ENCODE measurements at places on chromosomes 7 and 10.
A peak's percentile ranks its signal among the peaks of the same experiment; 100 is the strongest.

DNA sequence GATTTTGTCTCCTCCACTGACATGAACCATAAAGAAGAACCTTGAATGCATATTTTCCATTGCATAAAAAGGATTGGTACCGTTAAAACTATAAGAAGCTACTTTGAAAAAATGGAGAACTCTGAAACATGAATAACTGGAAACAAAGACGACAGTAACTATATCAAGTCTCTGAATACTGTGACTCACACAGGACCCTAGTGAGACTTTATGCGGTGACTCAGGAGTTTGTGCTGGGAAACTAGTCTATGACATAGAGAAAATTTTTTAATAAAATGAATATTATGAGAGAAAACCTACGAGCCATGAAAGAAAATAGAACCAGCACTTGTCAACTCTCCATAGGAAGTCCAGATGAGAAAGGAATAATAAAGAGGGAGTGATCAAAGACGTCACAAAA is 339.9 kb upstream of the ADARB2 start:
- no peak for DNase-seq

DNA sequence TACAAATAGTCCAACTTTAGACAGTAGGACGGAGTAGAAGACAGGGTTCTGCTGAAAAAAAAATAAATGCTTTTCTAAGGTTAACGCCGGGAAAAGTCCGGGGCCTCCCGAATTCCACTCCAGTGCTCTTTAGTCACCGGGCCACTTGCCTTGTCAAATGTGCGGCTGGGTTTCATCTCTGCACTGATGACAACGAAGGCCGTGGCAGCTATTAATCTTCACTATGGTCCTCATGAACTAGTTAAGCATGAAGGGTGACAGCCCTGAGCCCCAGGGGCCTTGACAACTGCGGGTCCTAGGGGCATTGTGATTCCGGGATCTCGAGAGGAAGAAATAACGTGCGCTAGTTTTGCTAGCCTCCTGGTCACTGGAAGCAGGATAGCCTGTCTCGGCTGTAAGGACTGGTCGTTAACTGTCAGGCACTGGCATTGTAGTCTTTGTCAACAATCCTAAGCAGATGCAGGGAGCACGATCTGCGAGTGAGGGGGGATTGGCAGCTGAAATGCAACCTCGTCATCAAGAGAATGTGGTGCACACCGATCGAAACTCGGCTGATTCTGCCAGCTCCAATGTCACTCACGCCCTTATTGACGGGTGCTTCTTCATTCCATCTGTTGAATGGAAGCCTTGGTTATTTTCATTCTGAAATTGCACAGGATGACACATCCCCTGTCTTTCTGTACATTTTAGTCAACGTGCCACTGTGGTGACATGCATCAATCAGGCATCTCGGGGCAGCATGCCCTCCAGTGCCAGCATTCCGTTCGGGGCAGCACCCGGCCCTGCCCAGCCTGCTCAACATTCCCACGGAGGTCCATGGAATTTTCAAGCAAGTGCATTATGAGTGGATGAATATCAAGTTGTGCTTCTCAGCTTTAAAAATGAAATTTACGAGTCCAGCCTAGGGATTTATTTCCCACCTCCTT is 51.6 kb upstream of the MGMT start:
- no peak for DNase-seq

GRCh38 chr7:103573479-103574058 is 127.6 kb upstream of the SLC26A5 start:
- DNase-seq, result no peak

DNA sequence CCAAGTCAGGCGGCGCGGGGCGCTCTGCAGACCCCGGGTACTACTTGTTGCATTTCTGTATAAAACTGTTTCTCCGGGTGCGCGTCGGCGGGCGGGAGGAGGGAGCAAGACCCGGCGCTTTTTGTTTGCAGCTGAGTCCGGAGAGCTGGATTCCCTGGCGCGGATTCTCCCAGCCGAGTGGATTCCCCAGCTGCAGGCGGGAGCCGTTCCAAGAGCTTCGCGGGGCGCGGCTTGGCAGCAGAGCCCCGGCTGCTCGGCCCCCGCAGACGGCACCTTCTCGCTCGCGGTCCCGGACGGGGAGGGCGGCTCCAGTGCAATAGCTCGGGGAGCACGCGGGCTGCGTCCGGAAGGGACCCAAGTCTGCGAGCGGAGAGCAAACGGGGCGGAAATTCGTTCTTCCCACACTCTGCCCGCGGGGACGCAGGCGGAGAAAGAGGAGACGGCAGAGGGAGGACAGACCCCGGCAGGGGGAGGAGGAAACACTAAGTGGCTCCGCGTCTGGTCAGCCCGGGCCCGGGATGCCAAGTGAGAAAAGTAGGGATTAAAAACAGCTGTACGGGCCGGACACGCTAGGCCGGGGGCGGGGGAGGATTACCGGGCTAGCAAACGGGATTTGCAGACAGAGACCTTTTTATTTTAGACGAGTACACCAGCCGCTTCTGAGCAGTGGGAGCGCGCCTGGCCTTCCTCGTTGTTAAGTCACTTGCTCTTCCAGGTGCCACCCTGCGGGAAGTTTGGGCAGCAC is at the start of gene TRIL:
Gene TRIL, minus strand, starts transcription at position 96 of the 745 bp plus-strand sequence. CDS start 284 bp downstream, outside the sequence.
- DNase-seq, result no peak

DNA sequence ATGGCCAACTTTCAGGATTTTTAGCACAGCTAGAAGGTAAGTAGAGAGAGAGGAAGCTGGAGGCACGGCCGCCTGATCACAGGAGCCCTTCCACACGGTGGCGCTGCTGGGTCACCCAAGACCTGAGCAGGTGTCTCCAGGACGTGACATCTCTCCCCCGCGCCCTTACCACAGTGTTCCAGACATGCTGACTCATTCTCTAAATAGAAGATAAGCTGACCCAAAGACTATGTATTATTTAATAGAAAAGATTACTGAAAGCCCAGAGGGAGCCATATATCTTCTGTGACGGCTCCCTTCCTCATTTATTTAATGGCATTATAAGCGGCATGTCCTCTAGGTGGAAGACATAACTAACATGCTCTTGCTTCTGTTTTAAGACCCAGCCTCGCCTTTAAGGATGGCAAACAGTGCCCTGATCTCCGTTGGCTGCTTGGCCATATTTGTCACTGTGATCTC is 26.0 kb upstream of the MALSU1 start:
- peak; percentile 96 for DNase-seq

GRCh38 chr7:584122-584465 is 64.4 kb upstream of the PDGFA start:
- DNase-seq, result no peak

- DNase-seq, result no peak
These were observed 6.1 kb downstream of the COL1A2 start for GRCh38 chr7:94400643-94401427.

GRCh38 chr10:67783606-67784294 is 54.2 kb downstream of the DNAJC12 start:
- DNase-seq, result no peak

DNA sequence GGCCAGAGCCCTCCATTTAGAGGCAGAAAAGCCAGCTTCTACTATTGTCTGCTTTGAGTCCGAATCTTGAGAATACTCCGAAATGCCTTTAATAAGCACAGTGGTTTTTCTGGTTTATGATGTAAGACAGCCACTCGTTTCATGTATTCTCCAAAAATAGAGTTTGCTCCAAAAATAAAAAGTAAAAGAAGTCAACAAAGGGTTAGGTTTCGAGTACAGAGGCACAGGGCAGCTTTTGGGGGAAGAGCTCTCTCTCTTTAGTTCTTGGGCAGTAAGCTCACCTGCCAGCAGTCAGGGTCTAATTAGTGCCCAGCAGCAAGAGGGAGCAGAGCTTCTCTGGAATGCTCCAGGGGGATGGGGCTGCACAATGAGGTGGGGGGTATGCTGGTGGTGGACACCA is 20.2 kb downstream of the CREB3L2 start:
- DNase-seq, result no peak

DNA sequence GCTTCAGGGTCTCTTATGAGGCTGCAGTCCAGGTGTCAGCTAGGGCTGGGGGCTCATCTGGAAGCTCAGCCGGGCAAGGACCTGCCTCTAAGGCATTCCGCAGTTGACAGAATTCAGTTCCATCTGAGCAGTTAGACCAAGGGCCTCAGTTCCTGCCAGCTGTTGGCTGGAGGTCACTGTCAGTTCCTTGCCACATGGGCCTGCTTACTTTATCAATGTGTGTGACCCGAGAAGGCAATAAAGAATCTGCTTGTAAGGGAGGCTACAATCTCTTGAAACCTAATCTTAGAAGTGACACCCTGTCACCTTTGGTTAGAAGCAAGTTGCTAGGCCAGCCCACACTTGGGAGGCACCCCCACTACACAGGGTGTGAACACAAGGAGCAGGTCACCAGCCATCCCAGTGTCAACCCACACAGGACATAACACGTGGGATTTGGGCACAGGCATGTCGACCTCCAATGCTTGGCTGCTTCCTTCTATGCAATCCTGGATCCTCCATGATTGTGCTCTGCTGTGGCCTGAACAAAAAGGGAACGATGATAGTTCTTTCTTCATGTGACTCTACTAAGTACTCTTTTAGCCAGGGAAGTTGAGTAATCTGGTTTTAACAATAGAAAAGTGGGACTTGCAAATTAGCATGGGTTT is 41.8 kb downstream of the MTURN start:
- DNase-seq, result no peak

DNA sequence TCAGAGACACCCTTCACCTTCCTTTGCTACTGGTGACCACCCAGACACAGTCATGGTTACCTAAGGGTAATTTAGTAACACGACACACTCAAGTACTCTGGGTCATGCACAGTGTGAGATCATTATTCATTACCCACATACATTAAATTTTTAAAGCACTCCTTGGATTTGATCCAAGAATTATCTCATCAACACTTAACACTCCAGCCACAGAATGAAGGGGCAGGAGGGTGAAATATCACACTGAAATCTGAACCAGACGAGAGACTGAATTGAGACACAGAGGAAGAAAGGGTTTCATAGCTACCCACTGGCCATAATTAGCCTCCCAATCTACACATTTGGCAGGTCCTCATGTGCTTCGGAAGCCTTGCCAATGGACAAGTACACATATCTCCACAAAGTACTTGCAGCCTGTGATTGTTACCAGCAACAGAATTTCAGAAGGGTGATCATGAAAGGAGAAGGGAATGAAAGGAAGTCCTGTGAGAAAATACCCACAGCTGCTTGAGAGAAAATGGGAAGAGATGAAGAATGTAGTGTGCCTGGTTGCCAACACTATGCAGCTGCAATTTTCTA is 189.3 kb downstream of the POLR1F start:
- DNase-seq, result no peak

DNA sequence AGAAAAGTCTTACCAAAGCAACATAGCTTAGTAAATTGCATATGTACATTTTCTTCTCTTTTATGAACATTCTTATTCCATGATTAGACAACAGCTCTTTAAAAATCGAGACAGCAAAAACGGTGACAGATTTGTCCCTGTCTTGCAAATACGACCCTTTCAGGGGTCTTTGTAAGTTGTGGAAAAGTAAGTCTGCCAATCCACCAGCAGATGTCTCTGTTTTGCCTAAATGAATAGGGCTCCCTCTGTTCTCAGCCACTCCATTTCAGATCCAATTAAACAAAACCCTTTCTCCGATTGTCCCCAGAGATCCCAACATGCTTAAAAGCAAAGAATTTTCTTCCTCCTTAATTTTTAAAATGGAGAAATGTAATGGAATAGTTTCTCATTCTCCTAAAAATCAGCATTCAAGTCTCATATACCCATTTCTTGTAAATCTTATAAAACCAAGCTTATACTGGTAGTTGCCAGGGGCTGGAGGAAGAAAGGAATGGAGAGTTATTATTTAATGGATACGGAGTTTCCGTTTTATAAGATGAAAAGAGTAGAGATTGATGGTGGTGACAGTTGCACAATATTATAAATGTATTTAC is 61.0 kb upstream of the NFE2L3 start:
- no peak for DNase-seq

- DNase-seq, result no peak
These were observed at the start of gene RELN for GRCh38 chr7:103989200-103989784. RELN (minus strand) TSS chr7:103989658; CDS start chr7:103989356, 302 bp downstream.

DNA sequence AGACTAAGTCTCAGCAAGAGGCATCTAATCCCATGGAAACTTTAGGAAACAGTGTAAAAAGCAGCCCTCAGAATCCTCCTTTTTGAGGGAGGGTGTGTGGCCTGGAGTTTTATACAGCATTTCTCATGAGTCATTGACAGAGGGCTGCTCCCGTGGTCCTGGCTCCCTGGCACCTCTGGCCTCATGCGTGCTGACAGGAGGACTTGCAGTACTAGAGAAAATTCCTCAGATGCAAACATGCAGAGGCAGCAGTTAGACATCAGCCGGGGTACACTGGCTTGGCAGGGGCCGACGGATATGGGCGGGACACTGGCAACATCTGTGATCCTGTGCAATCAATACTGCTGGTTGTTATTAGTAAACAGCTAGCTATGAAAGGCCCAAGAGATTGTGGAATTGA is 925.1 kb upstream of the CELF2 start:
- DNase-seq, result no peak

DNA sequence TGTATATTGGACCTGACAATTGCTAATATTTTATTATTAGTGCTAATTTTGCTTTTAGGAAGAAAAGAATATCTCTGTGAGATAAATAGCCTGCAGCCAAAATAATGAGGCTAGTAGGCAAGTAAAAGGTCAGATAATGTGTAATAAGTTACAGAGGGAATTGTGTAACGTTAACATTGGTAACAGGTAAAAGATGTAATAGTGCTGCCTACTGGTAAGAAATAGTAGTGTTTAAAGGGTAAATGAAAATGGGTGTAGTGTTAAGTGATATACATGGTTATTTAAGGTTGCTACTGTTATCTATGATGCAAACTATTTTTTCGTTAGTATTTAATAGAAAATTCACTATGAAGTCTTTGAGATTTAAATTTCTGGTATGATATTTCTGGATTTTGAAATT is 9.2 kb upstream of the FOXP2 start:
- no peak for DNase-seq

DNA sequence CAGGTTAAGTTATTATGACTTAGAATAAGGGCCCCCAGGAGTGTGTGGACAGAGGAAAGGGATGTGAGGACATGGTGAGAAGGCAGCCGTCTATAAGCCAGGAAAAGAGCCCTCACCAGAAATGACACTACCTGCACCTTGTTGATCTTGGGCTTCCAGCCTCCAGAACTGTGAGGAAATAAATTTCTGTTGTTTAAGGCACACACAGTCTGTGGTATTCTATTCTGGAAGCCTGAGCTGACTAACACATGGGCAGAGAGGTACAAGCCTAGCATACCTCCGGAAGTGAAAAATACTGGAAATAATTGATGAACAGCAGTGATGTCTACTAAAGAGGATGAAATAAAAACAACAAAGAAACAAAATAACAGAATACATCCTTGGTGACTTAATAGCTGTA is 46.1 kb upstream of the GRB10 start:
- DNase-seq, result no peak

- DNase-seq, result no peak
These were observed 94.0 kb downstream of the SORBS1 start for GRCh38 chr10:95467162-95467599.

DNA sequence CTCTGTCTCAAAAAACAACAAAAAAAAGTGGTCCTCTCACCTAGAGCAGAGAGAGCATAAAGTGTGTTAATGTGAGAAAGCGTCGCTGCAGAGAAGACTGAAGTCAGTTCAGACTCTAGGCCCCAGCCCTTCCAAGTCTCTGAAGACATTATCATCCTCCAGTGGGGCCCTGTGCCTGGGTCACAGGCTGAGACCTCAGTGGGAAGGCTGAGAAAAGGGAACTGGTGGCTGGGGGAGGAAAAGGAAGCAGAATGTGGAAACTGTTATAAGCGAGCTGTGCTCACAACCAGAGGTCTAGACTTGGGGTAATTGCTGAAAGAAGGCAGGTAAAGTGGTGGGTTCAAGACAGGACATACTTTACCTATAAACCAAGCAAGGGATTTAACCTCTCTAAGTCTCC is 4.9 kb upstream of the RRP12 start:
- no peak for DNase-seq

Data from RWPE2 (cell line).